ENCODE measurements at places on chromosomes 13 and 19.

GRCh38 chr13:109743706-109744453, 42.5 kb downstream of the IRS2 start:
- DNase-seq, result no peak

DNA sequence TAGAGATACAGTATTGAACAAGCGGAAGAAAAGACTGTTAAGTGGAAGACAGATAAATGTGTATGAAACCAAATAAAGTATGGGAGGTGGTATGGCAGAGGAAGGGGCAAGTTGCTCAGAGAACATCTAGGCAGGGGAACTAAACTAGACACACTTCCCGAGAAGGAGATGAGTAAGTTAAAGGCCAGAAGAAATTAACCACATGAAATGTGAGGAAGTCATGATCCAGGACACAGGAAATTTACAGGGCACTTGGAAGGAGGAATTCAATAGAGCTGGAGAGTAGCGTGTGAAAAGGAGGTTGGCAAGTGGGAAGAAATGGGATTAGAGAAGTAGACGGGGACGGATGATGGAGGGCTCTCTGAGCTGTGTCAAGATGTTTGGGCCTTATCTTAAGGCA, 208.8 kb downstream of the COG6 start:
- no peak for DNase-seq

DNA sequence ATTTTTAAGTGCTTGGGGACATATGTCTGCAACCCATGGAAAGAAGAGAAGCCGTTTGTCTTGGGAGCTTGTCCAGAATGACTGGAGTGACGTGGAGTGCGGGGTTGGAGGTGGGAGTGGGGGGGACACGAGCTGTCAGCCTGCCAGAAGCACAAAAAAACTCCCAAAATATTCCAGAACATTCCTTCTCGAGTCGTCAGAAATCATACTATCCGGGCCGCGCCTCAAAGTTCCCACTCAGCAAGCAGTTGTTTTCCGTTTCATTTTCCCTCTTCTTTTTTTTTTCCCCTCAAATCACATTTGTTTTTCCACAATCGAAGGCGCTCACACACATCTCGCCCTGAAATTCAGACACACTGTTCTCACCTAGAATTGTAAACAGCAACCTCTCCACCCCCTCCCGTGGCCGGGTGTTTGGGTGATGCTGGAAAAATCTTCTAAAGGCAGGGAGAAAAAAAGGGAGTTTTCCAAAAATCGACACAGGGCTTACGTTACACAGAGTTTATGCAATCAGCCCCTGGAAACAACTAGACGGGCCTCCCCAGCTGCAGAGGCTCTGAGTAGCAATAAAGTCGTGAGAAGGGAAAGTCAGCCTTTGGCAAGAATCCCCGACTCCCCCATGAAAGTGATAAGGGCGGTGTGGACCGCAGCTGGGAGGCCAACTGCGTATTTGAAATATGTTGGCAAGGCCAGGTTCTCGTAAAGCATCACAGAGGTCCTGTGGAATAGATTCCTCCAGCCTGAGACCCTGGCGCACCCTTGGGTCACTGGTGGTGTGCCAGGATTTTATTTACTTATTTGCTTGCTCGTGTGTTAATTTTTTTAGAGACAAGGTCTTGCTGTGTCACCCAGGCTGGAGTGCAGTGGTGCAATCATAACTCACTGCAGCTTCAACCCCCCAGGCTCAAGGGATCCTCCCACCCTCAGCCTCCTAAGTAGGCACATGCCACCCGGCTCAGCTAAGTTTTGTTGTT, 31.2 kb upstream of the KLF2 start:
- DNase-seq, result no peak

DNA sequence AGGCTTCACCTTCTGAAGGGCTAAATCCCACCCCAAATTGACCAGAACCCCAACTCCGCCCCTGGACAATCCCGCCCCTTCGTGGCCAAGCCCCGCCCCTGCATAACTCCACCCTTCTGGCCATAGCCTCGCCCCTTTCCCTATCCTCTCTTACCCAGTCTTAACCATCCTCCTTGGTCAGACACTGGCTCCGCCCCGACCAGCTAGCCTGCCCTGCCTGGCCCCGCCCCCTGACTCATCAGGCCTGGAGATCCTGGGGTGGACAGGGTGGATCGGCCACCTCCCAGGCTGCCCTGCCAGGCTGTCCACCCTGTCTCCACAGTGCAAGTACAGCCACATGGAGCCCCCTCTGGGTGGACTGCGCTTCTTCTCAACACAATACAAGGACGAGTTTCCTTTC, 8.0 kb upstream of the ZNF358 start:
- no peak for DNase-seq

DNA sequence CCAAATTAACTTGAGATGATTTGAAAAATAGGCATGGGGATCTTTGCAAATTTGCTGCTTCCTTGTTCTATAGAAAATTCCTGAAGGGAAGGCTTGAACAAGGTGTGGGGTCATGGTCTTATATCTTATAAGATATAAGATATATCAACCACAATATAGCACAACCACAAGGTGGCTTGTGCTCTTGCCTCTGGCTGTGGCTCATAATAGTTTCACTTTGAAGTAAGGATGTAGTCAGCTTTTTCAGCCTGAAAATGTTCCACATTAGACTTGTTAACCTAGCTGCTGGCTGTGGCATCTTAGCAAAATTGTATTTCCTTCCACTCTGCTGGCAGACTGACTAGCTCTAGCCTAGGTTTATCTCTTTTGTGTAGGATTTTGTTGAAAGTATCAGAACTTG, 169.7 kb downstream of the KLF5 start:
- no peak for DNase-seq

DNA sequence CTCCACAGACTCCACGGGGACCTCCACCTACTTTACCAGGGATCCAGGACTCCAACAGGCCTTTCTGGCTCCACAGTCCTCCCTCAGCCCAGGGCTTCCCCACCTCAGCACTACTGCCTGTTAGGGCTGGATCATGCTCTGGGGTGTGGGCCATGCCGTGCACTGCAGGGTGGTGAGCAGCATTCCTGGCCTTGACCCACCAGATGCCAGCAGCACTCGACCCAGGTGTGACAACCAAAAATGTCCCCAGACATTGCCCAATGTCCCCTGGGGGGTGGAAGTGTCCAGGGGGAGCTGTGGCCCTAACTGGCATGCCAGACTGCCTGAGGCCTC, 42.0 kb downstream of the EPS15L1 start:
- DNase-seq, result no peak

- no peak for DNase-seq
Observed at GRCh38 chr13:34826432-34826831, 115.6 kb upstream of the NBEA start.

- DNase-seq, result no peak
Observed at GRCh38 chr13:97879646-97880310, 73.7 kb upstream of the IPO5 start.

DNA sequence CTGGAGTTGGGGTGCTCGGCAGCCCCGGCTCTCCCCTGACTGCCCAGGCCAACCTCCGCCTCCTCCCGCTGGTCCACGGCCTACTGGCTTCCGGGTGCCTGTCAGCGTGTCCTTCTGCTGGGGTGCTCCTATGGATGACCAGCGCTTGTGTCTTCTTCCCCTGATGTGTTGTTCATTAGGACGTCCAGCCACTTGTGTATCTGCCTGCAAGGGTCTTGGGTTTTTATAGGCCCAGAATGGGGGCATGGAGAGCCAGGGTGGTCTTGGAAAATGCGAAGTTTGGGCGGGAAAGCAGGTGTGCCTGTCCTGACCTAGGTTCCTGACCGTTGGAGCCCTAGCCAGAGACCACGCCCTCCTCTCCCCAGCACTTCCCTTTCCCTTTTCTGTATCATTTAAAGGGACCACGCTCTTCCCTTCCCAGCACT, 139.8 kb downstream of the SLITRK5 start:
- DNase-seq, result no peak

GRCh38 chr19:28332886-28333285, 880.1 kb downstream of the UQCRFS1 start:
- no peak for DNase-seq

GRCh38 chr13:84433024-84433423, 550.8 kb upstream of the SLITRK1 start:
- no peak for DNase-seq

GRCh38 chr13:113743366-113744195, 15.4 kb upstream of the TMEM255B start:
- no peak for DNase-seq

DNA sequence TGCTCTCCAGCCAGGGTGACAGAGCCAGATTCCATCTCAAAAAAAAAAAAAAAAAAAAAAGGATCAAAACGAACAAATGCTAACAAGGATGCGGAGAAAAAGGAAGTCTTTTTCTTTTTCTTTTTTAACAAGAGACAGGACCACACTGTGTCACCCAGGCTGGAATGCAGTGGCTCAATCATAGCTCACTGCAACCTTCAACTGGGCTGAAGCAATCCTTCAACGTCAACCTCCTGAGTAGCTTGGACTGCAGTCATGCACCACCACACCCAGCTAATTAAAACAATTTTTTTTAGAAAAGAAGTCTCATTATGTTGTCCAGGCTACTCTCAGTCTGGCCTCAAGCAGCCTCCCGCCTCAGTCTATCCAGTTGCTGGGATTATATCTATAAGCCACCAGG, 20.8 kb upstream of the OR7A17 start:
- no peak for DNase-seq
